ENCODE measurements at places on chromosomes 6 and 20.
A peak's percentile ranks its signal among the peaks of the same experiment; 100 is the strongest.

DNA sequence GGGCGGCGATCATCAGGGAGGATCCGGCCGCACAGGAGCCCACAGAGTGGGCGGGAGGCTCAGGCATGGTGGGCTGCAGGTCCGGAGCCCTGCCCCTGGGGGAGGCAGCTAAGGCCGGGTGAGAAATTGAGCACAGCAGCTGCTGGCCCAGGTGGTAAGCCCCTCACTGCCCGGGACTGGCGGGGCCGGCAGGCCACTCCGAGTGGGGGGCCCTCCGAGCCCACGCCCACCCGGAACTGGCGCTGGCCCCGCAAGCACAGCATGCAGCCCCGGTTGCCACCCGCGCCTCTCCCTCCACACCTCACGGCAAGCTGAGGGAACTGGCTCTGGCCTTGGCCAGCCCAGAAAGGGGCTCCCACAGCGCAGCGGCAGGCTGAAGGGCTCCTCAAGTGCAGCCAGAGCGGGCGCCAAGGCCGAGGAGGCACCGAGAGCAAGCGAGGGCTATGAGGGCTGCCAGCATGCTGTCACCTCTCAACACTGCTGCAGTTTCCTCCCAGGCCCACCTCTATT is 48.1 kb upstream of the UST start:
- no peak for DNase-seq

GRCh38 chr20:32798046-32798981 is 21.4 kb upstream of the MAPRE1 start:
- DNase-seq, result no peak

- DNase-seq, result no peak
These were observed 249.1 kb upstream of the PREP start for GRCh38 chr6:105651969-105652368.

DNA sequence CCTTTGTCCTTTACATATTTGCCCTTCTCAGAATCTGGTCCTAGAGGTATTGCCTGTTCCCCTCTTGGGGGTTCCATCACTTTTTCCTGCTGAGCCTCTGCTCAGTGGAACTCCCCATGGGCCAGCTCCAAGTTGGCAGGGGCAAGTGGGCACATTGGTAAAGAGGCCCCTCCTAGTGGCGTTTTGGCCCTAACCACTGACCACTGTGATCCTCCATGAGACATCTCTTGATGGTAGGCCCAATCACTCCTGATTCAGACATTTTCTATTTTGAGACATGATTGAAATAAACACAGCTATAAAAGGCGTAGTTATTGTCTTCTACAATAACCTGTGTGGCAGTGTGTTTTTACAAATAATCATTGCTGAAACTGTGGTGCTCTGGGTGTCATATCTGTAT is 83.0 kb downstream of the RREB1 start:
- DNase-seq, result no peak

GRCh38 chr6:85675030-85675819 is 32.5 kb upstream of the SYNCRIP start:
- peak; percentile 23 for DNase-seq

DNA sequence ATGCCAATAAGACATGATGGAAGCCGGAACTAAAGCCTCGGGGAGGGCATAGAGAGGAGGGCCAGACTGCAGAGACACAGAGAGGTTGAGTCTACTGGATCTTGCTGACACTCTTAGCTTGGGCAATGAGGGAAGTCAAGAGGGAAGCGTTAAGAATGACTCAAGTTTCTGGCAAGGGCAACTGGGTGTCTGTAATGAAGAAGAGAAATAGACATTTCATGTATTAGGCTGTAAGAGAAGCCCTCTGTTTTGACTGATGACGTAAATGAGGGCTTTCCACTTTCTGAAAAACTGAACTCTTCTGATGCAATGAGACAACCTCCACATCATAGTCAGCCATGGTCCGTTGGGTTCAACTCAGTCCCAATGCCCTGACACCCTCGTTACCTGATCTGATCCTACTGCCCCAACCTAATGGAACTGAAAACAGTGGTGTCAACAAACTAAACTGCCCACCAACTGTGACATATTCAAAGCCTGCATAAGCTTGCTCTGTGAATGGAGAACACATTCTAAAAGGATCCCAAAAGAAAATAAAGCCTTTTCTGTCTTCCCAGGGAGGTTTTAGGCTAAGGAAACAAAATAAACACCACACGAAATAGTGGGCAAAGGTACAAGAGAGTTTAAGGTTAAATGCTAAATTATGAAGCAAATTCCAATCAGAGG is 45.8 kb upstream of the PNRC1 start:
- DNase-seq, result no peak
